ENCODE measurements at places on chromosomes 7 and 10. TPM values are rescaled to one million over a fixed set of nuclear protein-coding genes. Genes with fewer than 3 reads are reported as not detected.

The ASB15 gene
- total RNA-seq = not detected

The SMKR1 gene
- 0.38 TPM for total RNA-seq

The NODAL gene
- total RNA-seq = not detected

The NKX2-3 gene
- total RNA-seq = under 0.01 TPM

The AZGP1 gene
- total RNA-seq = not detected

The RAPGEF5 gene
- total RNA-seq = 98.1 TPM

The GTPBP10 gene
- 12.6 TPM for total RNA-seq

The CLDN4 gene
- 0.06 TPM for total RNA-seq

The SAMD9 gene
- 13.0 TPM for total RNA-seq

The CCDC172 gene
- not detected for total RNA-seq
